ENCODE measurements at places on chromosomes 16 and 17. TPM values are rescaled to one million over a fixed set of nuclear protein-coding genes. Genes with fewer than 3 reads are reported as not detected.

ACBD4 gene
- 11.8 TPM for polyA plus RNA-seq

CETP gene
- polyA plus RNA-seq, result 10.2 TPM

TMC7 gene
- 2.0 TPM for polyA plus RNA-seq

HSBP1 gene
- 217 TPM for polyA plus RNA-seq

SMIM22 gene
- polyA plus RNA-seq, result 5.8 TPM

AURKB gene
- 49.9 TPM for polyA plus RNA-seq

BCO1 gene
- polyA plus RNA-seq, result 2.8 TPM

KRT40 gene
- polyA plus RNA-seq, result not detected

TMEM106A gene
- 27.8 TPM for polyA plus RNA-seq

MT4 gene
- polyA plus RNA-seq, result not detected

MYH2 gene
- polyA plus RNA-seq, result 0.03 TPM

CBFA2T3 gene
- polyA plus RNA-seq, result 2.1 TPM

CPNE7 gene
- 4.0 TPM for polyA plus RNA-seq

EFCAB13 gene
- 14.1 TPM for polyA plus RNA-seq

RAB26 gene
- polyA plus RNA-seq, result 2.1 TPM

TPSG1 gene
- polyA plus RNA-seq, result 0.85 TPM

EVPL gene
- polyA plus RNA-seq, result 19.8 TPM

EME1 gene
- polyA plus RNA-seq, result 14.0 TPM

RASD1 gene
- 0.73 TPM for polyA plus RNA-seq

PIMREG gene
- polyA plus RNA-seq, result 43.5 TPM

PRSS8 gene
- polyA plus RNA-seq, result 54.4 TPM

CCDC102A gene
- polyA plus RNA-seq, result 13.9 TPM

SPNS3 gene
- polyA plus RNA-seq, result 3.4 TPM

MYLK3 gene
- polyA plus RNA-seq, result 1.7 TPM

DCTN5 gene
- 78.7 TPM for polyA plus RNA-seq

TP53TG3 gene
- polyA plus RNA-seq, result not detected

GPR139 gene
- not detected for polyA plus RNA-seq

HBA2 gene
- 570 TPM for polyA plus RNA-seq

KRT15 gene
- 1.8 TPM for polyA plus RNA-seq

GAS2L2 gene
- 0.08 TPM for polyA plus RNA-seq

ADAD2 gene
- not detected for polyA plus RNA-seq

ZNF830 gene
- polyA plus RNA-seq, result 24.9 TPM

CDH5 gene
- 53.1 TPM for polyA plus RNA-seq

TBC1D3E gene
- polyA plus RNA-seq, result not detected

CD300E gene
- polyA plus RNA-seq, result 0.10 TPM

ICAM2 gene
- 23.1 TPM for polyA plus RNA-seq

C16orf46 gene
- polyA plus RNA-seq, result 1.9 TPM

HEATR9 gene
- 0.20 TPM for polyA plus RNA-seq

CBFB gene
- polyA plus RNA-seq, result 83.8 TPM

C16orf92 gene
- not detected for polyA plus RNA-seq

TBC1D3 gene
- polyA plus RNA-seq, result not detected

CBX8 gene
- polyA plus RNA-seq, result 11.6 TPM

PMFBP1 gene
- 4.7 TPM for polyA plus RNA-seq

MFAP4 gene
- polyA plus RNA-seq, result 178 TPM

FZD2 gene
- 25.8 TPM for polyA plus RNA-seq

GLP2R gene
- not detected for polyA plus RNA-seq

DECR2 gene
- 20.1 TPM for polyA plus RNA-seq

KRTAP4-4 gene
- not detected for polyA plus RNA-seq

KRT33A gene
- not detected for polyA plus RNA-seq

NOS2 gene
- 2.2 TPM for polyA plus RNA-seq

NHERF1 gene
- polyA plus RNA-seq, result 163 TPM

PPP1R27 gene
- polyA plus RNA-seq, result 0.22 TPM

TPSB2 gene
- polyA plus RNA-seq, result 0.18 TPM

TBC1D3K gene
- polyA plus RNA-seq, result 1.1 TPM

TBX6 gene
- polyA plus RNA-seq, result 1.1 TPM

NXN gene
- polyA plus RNA-seq, result 32.7 TPM
